CD4-positive, alpha-beta T cell (primary cell): ENCODE measurements at places on chromosomes 4 and X.

- DNase-seq = no peak
Measured at GRCh38 chr4:37561803-37562207, 124.4 kb downstream of the RELL1 start.

DNA sequence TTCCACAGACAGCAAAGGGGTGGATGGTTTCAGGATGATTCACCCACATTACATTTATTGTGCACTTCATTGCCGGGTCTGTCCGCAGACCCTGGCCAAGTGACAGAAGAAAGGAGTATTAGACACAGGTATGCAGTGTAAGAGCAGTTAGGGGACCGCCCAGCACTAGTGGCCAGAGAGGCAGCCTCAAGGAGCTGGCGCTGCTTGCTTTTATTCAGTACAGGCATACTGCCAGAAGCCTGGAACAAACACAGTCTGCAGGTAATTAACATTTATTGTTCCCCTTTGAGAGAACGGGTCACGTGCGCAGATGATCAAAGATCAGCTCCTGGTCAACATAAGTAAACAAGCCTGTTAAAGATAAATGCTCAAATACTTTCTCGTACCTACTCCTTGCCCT, 1639.0 kb upstream of the IGFBP7 start:
- DNase-seq = no peak

GRCh38 chrX:81120936-81121371, 80.8 kb downstream of the HMGN5 start:
- peak; percentile 7 for DNase-seq

DNA sequence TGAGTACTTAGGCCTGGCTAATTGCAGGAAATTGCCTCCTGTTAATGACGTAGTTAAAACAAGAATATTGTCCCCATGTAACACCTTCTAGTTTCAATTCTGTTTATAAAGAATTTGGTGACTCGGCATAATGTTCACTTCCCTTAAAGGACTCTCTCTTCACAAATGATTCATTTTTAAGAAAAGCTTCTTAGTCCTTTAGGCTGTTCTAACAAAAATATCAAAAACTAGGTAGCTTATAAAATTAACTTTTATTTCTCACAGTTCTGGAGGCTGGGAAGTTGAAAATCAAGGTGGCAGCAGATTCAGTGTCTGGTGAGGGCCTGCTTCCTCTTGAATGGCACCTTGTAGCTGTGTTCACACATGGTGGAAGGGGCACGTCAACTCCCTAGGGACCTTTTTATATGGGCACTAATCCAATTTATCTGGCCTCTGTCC, 23.8 kb downstream of the COL25A1 start:
- no peak for DNase-seq

DNA sequence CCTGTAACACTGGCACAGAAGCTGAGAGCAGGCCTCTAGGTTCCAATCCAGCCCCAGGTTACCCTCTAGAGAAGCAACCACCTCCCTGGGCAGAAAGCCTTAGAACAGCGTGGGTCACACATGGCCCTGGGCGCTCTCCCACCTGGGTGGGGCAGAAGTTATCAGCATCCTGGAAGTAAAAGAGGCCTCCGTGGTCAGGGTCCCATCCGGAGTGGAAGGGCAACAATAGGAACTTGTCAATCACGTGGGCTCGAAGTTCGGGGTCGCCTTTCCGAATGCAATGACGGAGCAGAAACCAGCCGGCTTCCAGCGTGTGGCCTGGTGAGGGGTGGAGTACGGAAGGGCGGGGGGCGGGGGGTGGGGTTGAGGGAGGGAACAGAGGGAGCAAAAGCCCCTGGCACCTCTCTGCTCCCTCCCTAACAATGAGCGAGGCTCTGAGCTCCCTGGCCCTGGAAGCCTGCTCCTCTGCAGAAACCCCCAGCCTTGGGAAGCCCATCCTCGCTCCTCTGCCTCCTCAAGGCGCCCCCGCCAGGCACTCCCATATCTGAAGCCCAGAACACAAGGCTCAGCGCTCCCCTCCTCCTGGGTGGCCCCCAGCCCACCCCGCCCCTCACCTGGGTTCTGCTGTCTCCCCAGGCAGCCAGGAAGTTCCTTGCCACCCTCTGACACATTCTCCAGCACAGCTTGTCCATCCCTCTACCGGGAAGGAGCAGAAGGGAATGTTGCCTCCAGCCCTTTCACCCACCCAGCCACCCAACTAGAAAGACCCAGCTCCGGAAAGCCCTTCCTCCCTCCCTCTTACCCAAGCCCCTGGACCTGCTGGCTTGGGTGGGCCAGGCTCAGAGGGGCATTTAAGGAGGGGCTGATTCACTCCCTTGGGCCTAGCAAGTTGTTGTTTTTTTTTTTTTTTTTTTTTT, 2.8 kb downstream of the RENBP start:
- DNase-seq = no peak

DNA sequence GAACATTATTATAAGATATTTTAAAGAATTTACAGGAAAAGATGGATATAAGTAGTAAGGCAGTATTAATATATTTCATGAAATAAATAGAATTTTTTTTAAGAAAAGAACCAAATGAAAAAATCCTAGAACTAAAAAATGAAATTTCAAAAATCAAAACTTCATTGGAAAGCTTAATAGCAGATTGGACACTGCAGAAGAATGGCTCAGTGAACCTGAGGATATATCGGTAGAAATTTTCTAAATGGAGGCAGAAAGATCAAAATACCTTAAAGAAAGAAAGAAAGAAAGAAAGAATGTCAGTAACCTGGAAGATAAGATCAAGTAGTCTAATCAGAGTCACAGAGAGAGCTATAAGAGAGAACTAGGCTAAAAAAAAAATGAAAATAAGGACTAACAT, 21.3 kb upstream of the FAM13A start:
- DNase-seq = no peak

DNA sequence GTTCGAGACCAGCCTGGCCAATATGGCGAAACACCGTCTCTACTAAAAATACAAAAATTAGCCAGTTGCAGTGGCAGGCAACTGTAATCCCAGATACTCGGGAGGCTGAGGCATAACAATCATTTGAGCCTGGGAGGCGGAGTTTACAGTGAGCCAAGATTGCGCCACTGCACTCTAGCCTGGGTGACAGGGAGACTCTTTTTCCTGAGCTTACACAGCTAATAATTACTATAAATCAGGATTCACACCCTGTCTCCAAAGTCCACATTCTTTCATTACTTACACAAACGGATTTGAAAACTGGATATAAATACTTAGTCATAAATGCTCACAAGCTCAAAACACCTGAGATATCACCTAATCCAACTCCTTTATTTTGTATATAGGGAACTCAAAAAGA, 151.6 kb downstream of the LRBA start:
- no peak for DNase-seq

- DNase-seq = no peak
Measured at GRCh38 chr4:78669453-78669852, 106.7 kb upstream of the BMP2K start.

GRCh38 chr4:63799166-63799565, 610.1 kb downstream of the TECRL start:
- no peak for DNase-seq

DNA sequence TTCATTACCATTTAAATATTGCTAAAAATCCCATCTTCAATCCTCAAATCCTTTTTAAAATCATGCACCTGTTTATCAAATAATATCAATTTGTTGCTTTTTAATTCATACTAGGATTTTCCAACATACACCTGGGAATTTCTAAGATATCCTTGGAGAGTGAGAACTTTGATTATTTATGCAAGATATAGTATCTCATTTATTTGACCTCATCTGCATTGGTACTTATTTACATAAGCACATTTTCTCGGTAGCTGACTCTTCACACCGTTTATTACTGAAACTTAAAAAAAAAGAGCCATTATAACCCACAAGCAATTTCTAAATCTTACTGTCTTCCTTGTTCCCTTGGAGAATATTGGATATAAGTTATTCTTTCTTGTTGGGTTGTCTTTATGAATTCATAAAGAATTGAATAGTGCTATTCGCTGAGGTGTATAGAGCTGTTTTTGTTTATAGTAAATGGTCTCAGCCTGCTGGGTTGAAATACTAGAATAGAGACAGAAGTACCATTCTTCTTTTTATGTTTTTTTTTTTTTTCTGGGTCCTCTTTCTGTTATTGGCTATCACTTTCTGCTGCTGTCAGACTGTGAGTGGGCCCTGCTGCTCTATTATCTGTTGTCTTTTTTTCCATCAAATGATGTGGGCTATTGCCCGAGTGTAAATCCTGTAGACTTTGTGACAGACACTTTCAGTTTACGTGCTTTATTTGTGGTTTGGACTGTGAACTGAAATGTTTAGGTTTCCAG, 2.9 kb downstream of the UGT8 start:
- no peak for DNase-seq

GRCh38 chr4:113893546-113893945, 85.9 kb downstream of the ARSJ start:
- no peak for DNase-seq

GRCh38 chrX:91389026-91389425, 45.6 kb upstream of the PABPC5 start:
- DNase-seq = no peak

- DNase-seq = no peak
Measured at GRCh38 chrX:86148024-86148511, at the start of gene DACH2. Gene DACH2, plus strand, starts transcription at chrX:86148451.
